ENCODE measurements at places on chromosomes 2 and 18.

DNA sequence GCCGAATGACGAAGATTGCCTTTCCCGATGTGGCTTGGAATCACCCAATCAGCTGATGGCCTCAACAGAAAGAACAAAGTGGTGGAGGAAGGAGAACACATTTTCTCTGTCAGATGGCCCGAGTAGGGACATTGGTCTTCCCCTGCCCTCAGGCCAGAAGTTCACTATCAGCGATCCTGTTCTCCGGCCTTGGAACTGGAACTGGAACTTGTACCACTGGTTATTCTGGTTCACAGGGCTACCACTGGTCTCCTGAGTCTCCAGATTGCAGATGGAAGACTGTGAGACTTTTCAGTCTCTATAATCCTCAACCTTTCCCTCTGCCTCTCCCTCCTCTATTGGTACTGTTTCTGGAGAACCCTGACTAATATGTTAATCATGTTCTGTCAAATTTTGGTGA lies 180.4 kb downstream of the ANKRD30B start:
- no peak for DNase-seq

DNA sequence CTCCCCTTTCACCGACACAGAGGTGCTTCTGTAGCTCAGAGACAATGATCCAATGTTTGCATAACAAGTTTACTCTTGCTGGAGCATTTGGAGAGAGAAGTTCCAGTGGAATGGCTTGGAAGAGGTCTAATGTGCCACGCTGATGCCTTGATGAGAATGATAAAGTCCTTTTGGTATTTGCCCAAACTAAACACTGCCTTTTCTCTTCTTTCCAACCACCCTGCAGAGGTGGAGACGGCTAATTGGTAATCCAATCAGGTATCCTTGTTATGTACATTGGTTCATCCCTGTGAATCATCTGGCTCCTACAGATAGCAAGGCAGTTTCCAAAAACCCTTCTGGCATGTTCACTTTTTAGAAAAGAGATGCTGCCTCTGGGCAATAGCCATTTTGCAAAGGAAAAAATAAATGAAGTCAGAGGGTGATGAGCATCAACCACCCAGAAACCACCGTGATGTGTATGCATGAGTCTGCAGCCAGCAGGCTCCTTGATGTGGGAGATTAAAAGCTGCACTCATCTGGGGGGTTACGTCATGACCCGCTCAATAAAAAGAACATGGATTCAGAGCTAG lies 40.6 kb downstream of the KIAA2012 start:
- no peak for DNase-seq

- DNase-seq: no peak
Observed at GRCh38 chr18:64994370-64994769, 756.4 kb upstream of the CDH7 start.

- DNase-seq: no peak
Observed at GRCh38 chr2:223999862-224000261, 39.2 kb downstream of the SERPINE2 start.

- DNase-seq: no peak
Observed at GRCh38 chr2:61700464-61700863, 153.4 kb downstream of the FAM161A start.

DNA sequence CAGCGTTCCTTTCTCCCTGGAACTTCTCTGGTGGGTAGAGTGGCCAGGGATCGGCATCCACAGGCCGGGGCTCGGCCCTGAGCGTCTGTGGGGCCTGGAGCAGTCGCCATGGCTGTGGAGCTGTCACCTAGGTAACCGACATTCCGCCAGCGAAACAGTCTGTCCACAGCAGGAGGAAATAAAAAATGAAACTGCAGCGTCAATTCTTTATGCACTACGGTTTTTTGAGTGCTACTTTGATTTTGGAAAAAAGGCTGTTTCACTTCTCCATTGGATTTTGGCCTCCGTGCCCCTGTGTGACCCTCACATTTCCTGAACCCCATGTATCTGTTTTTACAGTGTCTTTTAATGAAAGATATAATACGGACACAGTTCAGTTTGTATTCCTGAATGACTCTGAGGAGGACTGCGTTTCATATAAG lies 163.4 kb downstream of the LDLRAD4 start:
- DNase-seq: peak; percentile 18

- DNase-seq: no peak
Observed at GRCh38 chr2:196219671-196220070, 48.3 kb upstream of the STK17B start.

DNA sequence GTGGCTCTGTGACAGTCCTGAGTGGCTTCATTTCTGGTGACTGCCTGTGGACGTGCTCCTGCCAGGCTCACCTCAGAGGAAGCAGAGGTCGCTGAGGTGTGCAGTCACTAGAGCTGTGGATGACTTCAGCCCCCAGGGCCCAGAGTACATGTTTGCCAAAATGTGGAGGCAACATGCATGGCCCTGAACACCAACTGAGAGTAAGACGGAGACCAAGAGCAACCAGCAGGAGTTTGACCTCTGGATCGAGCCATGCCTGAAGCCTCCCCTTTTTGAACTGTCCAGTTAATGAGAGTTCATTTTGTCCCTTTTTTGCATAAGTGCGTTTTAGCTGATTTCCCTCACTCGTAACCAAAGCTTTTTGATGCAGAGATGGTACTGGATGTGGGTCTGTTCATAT lies 184.9 kb downstream of the RTP5 start:
- DNase-seq: no peak

- DNase-seq: no peak
Observed at GRCh38 chr2:199744724-199745123, 106.3 kb downstream of the FTCDNL1 start.

- DNase-seq: peak; percentile 62
Observed at GRCh38 chr18:56869189-56869777, 218.1 kb downstream of the WDR7 start.

GRCh38 chr2:54081574-54081973 lies 33.8 kb upstream of the ACYP2 start:
- DNase-seq: no peak

- DNase-seq: no peak
Observed at GRCh38 chr2:239049421-239050251, 201.8 kb downstream of the TWIST2 start.

DNA sequence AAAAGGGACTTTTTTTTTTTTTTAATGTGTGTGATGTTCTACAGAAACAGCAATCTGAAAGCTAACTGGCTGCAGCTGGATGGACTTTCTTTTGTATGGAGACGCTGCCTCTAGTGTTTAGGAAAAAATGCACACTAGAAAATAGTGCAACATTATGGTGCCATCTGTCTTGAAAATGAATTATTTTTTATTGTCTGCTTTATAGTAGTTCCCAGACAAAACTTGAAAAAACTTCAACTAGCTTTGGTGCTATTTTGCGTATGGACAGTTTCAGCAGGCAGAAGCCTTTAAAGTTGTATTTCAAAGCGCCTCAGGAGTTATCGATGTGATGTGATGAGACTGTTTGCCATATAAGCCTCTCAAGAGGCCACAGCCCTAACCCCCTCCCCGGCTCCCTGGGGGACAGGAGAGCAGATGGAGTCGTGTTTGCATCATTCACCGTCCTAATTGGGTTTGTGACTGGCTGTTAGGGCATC lies 86.9 kb downstream of the LTBP1 start:
- DNase-seq: no peak

DNA sequence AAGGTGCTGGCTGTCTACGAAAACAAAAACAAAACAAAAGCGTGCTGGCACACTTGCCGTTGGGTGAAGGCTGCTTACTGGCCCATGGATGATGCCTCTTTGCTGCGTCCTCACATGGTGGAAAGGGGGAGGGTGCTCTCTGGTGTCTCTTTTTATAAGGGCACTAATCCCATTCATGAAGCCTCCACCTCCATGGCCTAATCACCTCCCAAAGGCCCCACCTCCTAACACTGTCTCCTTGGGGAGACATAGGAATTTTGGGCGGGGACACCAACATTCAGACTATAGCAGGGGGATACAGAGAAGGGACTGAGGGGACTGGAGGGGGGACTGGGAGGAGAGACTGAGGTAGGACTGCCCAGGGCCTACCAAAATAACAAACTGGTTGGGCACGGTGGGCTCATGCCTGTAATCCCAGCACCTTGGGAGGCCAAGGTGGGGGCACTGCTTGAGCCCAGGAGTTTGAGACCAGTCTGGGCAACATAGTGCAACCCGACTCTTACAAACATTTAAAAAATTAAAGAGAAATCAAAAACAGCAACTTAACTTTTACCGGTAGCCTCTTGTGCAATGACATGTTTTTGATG lies 14.5 kb downstream of the PTMA start:
- no peak for DNase-seq

DNA sequence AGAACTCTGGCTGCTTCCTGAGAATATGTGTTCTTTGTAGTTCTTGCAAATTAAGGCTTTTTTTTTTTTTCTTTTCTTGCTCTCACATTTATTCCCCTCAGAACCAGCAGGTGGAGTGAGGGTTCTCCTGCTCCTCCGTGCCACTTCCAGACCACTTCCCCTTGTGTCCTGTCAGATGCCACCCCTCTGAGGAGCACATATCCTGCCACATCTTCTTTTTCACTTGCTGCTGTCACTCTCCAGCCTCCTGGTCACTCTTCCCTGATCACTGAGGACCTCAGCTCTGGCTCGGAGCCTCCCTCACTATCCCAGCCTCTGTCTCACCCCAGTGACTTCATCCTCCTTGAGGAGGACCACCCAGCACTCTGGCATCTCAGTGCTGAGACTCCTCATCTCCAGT lies 100.5 kb downstream of the TACR1 start:
- DNase-seq: peak; percentile 23

- no peak for DNase-seq
Observed at GRCh38 chr2:44351676-44352075, 9.6 kb downstream of the PREPL start.

DNA sequence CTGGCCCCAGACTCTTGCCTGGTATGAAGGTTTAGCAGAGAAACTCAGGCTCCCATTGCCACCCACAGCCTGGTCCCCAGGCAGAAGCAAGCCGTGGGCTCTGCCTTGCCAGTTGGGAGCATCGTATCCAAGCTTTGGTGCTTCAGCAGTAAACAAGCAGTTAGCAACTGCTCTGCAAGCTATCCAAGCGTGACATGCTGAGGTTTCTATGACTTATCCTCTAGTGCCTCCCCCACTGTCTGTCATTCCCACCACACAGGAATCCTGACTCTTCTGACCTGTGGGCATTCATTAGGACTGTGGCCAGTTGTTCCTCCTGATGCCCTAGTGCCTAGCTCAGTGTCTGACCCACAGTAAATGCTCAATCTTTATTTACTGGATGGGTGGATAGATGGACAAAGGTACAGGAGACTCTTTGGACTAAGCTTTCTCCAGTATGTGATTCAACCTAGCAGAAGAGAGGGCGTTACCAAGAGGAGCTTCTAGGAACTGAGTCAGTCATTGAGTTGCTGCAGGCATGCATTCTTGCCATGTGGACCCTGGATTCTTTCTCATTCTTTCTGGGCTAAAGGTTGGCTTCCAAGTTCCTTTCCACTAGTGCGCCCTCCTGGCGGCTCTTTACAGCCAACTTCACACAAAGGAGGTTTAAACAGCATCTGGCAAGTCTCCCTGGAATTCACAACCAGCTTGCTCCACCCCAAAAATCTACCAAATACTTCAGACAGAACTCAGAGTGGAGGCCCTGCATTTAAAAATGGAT lies 40.6 kb upstream of the MRPL19 start:
- no peak for DNase-seq

GRCh38 chr18:14104906-14105748 lies 27.1 kb downstream of the ZNF519 start:
- DNase-seq: no peak

DNA sequence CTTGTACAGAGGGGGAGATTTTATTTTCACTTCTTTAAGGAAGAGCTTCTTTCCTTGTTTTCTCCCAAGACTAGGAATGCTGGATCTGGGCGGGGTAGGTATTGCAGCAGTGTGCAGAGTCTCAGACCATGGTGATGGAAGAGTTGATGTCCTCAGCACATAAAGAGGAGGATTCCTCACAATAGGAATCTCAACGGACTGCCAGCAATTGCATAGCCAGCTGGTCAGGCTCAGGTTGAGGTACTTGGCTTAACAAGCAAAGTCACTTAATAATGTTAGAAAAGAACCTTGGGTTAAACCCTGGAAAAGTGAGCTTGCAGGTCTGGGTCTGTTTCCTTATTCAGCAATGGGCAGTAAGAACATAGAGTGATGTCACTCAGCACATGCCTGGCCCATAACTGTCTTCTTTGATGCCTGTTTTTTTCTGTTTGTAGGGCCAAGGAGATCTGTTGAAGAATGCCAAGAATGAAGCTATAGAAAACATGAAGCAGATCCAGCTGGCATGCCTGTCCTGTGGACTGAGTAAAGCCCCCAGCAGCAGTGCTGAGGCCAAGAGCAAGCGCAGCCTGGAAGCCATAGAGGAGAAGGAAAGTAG lies 342.1 kb downstream of the PLCL1 start:
- no peak for DNase-seq

DNA sequence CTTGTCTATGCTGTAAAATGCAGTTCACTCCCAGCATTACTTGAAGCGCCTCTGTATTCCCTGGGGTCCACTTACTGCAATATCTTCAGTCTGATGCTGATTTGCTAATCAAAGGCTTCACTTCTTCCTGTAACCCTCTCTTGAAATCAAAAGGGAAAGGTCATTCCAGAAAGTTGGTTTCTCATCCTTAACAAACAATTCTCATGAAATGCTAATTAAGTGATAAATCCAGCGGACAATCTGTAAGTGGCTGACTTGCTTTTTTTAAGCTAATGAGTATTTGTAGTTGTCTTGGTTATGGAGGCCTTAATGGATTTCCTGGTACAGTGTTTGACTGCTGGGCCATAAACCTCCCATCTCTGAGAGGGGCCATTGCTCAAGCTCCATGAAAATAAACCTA lies 499.6 kb upstream of the HS6ST1 start:
- DNase-seq: no peak

GRCh38 chr2:64222351-64222750 lies 78.1 kb upstream of the PELI1 start:
- DNase-seq: no peak

- DNase-seq: no peak
Observed at GRCh38 chr2:171004833-171005232, 75.8 kb downstream of the GORASP2 start.

- DNase-seq: no peak
Observed at GRCh38 chr2:161386228-161386824, 29.8 kb upstream of the TBR1 start.

DNA sequence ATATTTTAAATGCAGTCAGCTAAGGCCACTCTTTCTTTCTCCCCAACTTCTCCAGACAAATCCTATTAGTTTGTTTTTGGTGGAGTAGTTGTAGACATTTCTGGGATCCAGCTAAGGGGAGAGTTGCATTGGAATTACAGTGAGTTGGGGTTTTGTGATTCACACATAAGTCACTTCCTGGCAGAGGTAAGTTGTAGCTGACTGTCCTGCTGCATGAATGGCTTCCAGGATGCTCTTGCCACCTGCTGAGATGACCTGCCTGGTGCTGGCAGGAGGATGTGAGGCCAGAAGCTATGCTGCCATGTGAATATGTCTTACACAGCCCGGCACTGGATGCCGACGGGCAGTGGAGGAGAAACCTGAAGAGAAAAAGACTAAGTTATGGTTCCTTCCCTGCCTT lies 243.7 kb downstream of the TDRD15 start:
- DNase-seq: no peak

DNA sequence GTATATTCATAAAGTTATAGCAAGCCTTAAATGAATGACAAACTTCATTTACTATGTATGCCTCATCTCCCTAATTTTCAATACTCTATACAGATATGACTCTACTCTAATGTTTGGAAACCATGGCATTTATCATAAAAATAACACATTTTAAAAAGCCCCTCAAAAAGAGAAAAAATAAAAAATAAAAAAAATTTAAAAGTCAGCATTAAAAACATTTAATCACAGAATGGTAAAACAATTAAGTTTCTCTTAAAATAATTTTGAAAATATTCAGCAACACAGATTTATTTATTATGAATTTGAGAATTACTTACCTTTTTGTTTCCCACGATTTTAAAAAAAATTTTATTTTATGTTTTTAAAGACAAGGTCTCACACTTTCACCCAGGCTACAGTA lies 65.0 kb upstream of the CDKL4 start:
- DNase-seq: no peak

GRCh38 chr2:144472911-144473310 lies 47.0 kb downstream of the ZEB2 start:
- no peak for DNase-seq

Measured in T-helper 2 cell (primary cell).